ENCODE measurements at places on chromosomes 2 and 18. TPM values are rescaled to one million over a fixed set of nuclear protein-coding genes. Genes with fewer than 3 reads are reported as not detected.
A peak's percentile ranks its signal among the peaks of the same experiment; 100 is the strongest.

Gene RFTN2
- total RNA-seq: 0.17 TPM

Gene LHCGR
- total RNA-seq: not detected

- ATAC-seq: no peak
Observed at GRCh38 chr2:28528206-28528605, 32.3 kb downstream of the PLB1 start.

GRCh38 chr2:66665124-66665984 is 230.4 kb downstream of the MEIS1 start:
- no peak for ATAC-seq

GRCh38 chr2:161952783-161953191 is 121.2 kb downstream of the DPP4 start:
- ATAC-seq: peak; percentile 77

- ATAC-seq: peak; percentile 5
Observed at GRCh38 chr2:68251855-68252399, 405 bp downstream of the PPP3R1 start.

Gene AMER3
- not detected for total RNA-seq

DNA sequence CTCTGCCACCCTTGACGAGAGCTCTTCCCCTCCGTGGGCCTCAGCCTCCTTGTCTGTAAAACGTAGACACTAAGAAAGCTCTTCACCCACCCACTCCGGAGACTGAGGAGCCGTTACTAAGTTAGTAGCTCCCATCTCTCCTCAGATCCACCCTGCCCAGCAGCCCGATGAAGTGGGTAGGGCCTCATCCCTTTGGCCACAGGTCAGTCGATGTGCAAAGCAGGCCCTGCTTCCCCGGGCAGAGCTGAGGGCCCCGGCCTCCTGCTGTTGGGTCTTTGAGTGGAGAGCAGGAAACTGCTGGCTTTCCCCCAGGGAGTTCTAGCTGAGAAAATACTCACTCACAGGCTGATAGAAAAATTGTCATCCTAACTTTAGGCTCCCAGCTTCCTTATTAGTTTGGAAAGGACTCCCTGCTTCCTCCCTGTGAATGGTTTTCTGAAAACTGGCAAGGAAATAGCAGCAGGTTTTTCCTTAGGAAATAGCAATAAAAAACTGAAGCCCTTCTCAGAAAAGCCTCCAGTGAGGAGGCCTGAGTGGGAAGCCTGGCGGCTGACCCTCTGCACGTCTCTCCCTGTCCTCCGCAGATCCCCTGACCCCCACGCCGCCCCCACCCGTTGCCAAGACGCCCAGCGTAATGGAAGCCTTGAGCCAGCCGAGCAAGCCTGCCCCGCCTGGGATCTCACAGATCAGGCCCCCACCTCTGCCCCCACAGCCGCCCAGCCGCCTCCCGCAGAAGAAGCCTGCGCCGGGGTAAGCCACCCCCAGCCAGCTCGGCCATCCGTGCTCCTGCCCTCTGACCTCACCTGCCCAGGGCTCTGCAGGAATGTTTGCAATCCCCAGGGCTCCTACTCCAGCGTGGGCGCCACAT is 30.2 kb downstream of the ITGB1BP1 start:
- ATAC-seq: no peak

DNA sequence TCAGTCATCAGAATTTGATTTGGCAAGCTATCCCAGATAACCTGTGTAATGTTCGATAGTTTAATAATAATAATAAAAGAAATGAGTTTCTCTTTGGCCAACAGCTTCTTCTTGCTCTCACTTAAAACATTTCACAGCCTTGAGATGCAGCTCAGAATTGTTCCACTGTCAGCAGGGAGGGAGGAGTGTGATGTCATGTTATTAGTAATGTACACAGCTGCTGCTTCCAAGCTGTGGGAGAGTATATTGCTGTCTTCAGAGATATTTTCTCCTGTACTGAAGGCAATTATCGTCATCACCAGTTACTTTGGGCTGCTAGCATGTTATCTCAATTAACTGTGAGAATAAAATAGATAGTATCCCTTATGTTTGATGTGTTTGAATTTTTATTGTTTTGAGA is 146.9 kb upstream of the MAP3K20 start:
- no peak for ATAC-seq

GRCh38 chr2:186757009-186757408 is 63.1 kb downstream of the FAM171B start:
- no peak for ATAC-seq

- ATAC-seq: no peak
Observed at GRCh38 chr2:112597537-112598322, 13.3 kb downstream of the CHCHD5 start.

DNA sequence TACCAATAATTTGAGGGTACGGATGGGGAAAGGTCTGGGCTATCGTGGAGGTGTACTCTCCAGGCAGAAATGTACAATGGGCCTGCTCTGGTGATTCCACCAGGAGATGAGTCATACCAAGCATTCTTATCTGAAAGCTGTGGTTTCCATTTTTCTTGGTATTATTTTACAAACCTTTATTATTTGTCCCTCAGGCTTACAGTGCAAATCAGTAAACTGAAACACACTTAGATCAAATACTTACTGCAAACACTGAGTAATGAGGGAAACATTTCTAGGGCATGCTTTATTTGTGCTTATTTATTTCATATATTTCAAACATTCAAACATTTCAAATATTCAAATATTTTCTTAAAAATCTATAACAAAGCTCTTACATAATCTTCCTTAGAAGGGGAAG is 319.8 kb downstream of the RND3 start:
- ATAC-seq: no peak

Gene G6PC2
- total RNA-seq: not detected

DNA sequence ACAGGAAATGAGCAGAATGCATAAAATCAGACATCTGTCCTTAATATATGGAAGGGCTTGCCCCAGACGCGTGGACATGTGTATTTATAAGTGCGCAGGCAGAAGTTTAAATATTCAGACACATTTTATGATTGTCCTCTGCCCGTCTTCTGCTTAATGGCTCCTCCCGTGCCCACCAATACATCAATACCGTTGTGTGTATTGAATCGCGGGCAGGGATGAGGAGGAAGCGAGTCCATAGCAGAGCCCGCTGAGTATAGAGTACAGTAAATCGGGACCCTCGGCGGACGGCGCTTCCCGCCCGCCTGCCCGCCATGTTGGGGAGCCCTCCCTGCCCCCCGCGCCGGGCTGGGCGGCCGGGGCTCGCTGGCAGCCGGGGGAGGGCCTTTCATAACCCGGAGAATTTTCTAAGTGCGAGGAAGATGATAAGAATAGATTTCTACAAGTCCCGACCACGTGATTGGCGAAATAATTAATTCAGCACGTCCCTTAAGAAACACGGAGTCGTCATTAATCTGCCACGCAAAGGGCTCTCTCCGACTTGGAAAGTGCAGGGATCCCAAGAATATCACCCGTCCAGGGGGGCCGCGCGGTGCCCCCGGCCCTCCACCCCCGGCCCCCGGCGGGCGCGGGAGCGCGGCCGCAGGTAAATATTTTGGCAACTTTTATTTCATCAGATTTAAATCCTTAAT is at the start of gene HOXD3:
HOXD3 (plus strand) TSS at position 501 of the 692 bp plus-strand sequence. CDS start 11,808 bp downstream, outside the sequence.
- no peak for ATAC-seq

DNA sequence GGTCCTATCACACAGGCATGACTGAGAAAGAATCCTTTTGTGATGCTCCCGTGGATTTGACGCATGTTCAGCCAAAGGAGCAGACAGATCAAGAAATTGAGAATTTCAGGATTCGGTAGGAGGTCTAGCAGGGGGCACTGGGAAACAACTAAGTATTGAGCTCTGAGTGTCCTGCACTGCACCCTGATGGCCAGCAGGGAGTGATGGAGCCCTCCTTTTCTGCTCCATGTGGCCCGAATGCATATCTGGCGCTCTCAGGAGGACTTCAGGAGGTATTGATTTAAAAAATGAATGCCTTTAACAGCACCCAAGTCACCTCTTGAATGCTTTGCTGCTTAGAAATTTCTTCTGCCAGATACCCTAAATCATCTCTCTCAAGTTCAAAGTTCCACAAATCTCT is 58.0 kb downstream of the ZNF519 start:
- ATAC-seq: no peak

- ATAC-seq: peak; percentile 26
Observed at GRCh38 chr2:173134703-173135102, 59.1 kb downstream of the MAP3K20 start.

GRCh38 chr2:28250006-28250405 is 142.7 kb upstream of the FOSL2 start:
- no peak for ATAC-seq

- ATAC-seq: peak; percentile 42
Observed at GRCh38 chr18:78984941-78985784, 5.5 kb downstream of the SALL3 start.

Gene GPR45
- not detected for total RNA-seq

DNA sequence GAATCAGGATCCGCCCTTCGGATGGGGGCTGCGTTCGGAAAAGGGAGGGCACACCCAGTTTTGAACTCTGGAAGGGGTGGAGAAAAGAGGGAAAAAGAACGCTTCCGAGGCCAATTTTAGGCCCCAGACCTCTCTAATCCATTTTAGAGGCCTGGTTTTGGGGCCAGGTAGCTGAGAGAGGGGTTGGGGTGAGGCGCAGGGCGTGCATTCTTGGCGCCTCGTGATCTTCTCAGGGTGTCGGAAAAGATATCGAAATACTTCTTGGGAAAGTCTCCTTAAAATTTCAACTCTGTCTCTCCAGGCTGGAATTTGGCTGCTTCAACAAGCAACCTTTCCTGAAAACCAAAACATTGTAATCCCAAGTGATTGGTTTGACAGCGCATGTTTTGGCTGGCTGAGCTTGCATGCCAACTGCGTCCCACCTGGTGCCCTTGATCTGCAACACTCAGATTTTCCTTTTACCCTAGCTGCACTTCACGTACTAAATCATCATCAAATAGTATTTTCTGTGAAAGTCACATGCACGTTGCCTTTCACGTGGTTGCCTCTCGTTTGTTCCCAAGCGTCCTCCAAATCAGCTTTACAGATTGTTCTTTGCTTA is 864 bp upstream of the XPO1 start:
- no peak for ATAC-seq

Gene DNAH7
- total RNA-seq: not detected

Gene FBXO48
- 2.0 TPM for total RNA-seq

Gene SCYGR4
- total RNA-seq: not detected

GRCh38 chr18:77035380-77036187 is 97.0 kb downstream of the MBP start:
- ATAC-seq: peak; percentile 66

DNA sequence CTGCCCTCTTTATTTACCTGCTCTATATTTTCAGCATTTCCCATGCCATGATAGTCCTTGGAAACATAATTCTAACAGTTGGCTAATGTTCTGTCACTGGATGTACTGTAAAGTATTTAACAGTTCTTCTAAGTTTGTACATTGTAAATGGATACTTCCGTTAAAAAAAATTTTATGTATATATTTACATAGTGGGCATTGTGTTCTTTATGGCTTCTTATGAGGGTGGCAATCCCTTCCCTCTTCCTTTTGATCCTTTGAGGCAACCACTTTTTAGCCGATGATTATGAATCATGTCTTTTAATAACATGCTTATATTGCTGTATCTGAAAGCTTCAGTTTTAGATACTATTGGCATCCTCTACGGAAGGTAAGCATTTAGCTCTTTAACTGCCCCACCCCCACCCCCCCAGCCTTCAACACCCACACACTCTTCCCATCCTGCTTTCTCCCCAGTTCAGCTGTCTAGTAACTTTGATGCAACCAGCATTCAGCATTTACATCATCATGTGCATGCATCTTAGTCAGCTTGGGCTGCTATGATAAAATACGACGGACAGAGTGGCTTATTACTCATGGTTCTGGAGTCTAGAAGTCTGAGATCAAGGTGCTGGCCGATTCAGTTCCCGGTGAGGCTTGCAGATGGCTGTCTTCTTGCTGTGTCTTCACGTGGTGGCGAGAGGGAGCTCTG is 21.0 kb upstream of the EDAR start:
- ATAC-seq: no peak

DNA sequence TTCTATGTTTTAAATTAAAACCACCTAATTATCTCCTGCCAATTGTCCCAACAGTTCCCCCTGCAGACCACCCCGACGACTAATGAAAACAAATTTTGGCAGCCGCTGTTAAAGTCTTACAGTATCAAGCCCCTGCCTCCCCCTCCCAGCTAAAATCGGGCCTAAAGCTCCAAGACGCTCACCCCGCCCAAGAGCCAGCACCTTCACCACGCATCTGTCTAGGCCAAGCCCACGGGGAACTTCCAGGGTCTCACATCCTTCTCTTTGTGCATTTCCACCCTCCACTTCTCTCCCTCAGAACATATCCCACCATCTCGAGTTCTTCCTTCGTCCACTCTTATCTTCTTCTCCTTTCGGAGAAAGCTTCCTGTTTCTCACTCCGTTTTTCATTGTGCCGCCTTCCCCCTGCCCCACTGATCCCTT is 445 bp downstream of the PRPF40A start:
- no peak for ATAC-seq

DNA sequence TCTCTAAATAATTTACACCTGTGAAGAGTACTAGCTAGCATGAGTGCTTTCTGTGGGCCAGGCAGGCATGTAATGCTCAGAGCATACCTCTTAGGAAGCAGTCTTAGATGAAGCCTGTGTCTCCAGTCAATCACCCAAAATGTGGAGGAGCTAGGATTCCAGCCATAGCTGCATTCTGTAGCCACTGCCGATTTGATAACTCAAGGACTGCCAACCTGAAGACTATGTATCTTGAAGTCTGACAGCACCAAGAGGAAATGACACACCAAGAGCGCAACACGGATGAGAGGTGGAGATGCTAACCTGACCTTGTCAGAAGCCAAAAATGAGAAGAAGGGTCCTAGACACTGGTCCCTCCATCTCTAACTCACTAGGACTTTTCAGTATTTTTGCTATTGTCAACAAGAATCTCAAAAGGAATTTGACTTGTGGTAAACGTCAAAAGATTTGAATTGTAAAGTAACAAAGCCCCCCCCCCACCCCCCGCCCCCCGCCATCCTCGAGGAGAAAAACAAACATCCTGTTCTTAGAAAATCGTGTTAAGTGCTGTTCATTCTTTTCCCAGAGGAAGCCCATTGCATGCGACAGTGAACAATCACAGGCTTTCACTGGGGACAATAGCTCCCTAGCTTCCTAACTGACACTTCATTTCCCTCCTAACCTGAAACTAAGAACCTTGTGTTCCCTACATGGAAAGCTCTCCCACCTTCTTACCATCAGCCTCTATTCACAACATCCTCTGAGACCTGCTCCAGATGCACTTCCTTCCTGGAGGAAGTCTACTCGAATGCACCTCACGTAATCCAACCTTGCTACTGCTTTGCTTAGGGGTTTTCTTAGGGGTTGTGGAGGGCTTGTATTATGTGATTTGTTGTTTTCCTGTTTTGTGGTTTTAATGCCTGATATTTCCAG is 14.7 kb downstream of the CDC42EP3 start:
- ATAC-seq: peak; percentile 51

Gene PROM2
- 0.91 TPM for total RNA-seq

- peak; percentile 95 for ATAC-seq
Observed at GRCh38 chr2:231530099-231531011, at the start of gene NMUR1. Gene NMUR1, minus strand, starts transcription at chr2:231530445. Its CDS starts 84 bp downstream, at chr2:231530361.

DNA sequence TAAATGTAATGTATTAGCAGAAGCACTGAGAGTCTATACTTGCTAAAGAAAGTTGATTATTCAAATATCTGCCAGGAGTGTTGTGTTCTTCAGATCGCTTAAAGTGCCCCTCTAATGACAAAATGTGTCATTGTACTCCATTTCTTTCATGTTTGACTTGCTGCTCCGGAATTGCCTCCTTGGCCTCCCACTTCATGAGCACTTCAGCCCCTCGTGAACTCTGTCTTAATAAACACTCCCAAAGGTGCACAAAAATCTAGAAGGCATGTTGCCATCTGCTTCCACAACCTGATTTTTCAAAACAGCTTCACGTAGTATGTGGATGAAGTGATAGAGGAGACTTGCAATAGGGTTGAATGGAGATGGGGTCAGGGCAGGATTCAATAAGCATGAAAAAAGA is 396.1 kb downstream of the TDRD15 start:
- no peak for ATAC-seq

Gene CCDC85A
- not detected for total RNA-seq
